Epithelial cell of esophagus (primary cell): ENCODE measurements at places on chromosomes 1 and 21.

DNA sequence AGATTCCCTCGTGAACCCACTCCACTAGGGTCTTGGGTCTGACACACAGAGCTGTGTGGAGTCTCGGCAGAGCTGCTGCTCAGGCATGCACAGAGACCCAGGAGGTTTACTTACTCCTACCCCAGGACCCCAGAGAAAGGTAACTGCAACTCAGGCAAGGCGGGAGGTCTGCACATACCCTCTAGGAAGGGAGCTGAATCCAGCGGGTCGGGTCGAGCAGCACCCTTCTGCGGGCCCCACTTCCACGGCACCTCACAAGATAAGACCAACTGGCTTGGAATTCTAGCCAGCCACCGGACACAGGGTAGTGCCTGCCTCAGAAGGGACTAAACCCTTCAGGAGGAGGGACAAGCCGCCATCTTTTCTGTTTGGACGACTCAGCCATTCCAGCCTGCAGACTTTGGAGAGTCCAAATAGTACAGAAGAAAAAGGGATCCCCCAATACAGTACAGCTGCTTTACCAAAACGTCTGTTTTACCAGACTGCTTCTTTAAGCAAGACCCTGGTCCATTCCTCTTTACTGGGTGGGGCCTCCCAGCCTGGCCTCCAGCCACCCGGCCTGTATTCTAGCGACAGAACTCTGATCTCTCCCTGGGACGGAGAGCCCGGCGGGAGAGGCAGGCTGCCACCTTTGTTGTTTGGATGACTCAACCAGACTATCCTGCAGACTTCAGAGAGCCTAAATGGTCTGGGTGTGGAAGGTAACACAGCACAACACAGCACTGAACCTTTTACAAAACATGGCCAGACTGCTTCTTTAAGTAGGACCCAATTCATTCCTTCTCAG lies 554.6 kb upstream of the BEND5 start:
- no peak for DNase-seq

- DNase-seq = peak; percentile 19
Measured at GRCh38 chr21:26457817-26458216, 115.3 kb downstream of the CYYR1 start.

- DNase-seq = no peak
Measured at GRCh38 chr1:21262293-21263051, 27.8 kb downstream of the ECE1 start.

DNA sequence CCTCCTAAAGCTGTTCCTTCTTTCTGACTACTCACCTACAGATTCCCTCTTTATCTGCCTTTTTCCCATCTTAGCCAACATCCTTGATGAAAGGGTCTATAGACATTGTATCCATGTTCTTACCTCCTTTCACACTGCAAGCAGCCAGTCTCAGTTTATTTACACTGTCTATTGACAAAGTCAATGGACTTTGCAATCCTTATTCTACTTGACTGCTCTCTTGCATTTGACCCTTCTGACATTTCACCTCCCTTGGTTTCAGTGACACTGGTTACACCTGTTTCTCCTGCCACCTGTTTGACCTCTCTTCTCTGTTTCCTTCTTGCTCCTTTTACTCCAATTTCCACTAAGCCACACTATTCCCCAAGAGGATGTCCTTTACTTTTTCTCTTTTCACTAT lies 224.0 kb upstream of the SNX7 start:
- DNase-seq = no peak

GRCh38 chr1:89953131-89953626 lies 41.7 kb upstream of the ZNF326 start:
- DNase-seq = peak; percentile 97

DNA sequence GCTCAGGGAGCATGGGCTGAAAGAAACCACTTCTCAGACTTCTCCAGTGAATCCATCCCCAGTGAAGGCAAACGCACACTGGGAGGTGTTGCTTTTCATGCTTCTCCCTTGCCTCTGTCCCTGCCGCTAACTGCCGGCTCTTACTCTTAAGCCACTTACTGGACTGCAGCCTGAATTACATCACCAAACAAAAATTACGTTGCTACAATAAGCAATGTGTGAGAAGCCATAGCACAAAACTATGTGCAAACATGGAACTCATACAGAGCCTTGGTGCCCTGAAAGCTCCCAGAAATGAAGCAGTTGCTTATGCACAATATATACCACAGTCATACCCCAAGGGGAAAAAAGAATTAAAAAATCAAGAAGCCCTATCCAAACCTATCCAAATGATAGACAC lies 375.2 kb downstream of the KCNH1 start:
- no peak for DNase-seq

DNA sequence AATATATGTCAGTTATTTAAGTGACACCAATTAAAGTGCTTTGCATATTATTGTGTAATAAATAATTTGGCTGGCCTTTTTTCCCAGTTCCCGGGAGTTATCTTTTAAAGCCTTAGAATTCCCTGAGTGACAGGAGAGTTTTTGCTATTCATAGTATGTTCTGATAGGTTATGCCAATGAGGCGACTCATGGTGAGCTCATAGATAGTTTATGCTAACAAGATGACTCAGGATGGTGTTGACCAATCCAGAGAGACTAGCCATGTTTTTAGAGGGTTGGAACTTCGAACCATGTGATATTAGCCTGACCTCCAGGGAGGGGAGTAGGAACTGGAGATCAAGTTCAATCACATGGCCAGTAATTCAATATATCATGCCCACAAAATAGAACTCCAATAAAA lies 310.8 kb downstream of the USP25 start:
- DNase-seq = peak; percentile 37

GRCh38 chr1:162672622-162673260 lies 40.5 kb downstream of the DDR2 start:
- DNase-seq = no peak

- peak; percentile 30 for DNase-seq
Measured at GRCh38 chr1:101285922-101286570, 49.2 kb downstream of the S1PR1 start.

DNA sequence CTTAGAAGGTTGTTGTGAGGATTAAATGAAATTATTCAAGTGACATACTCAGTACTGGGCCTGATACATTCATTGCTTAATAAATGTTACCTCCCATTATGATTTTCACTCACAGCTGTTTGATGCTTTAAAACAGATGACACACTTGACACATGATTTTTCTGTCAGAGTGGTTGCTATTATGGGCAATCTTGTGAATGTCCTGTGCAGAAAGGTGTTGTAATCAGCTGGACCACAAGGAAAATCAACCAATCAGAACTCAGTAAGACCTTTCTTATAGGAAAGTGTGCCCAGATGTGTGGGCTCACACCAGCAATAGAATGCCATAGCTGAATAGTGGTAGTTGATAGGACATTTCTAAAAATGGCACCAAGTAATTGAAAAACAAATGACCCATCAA lies 23.5 kb downstream of the GJA5 start:
- DNase-seq = no peak

- DNase-seq = no peak
Measured at GRCh38 chr1:231927431-231927830, 300.8 kb downstream of the DISC1 start.

GRCh38 chr1:40980068-40980452 lies 564 bp downstream of the CTPS1 start:
- DNase-seq = no peak

DNA sequence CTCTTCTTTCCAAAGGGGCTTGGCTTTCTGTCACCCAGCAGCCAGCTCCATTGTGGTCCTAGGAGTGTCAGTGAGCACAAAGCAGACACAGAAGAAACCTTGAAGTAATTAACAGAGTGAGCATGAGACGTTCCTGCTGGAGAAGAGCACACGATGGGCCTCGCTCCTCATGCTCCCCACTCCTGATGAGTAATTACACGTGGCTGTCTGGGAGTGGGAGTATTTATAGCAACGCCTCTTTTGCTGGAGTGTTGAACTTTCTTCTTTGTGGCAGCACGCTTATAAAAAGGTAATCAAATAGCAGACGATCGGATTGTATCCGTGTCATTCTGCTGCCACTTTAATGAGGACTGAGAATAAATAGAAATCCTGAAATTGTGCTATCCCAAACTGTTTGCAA lies 185.8 kb downstream of the CAMTA1 start:
- DNase-seq = no peak

DNA sequence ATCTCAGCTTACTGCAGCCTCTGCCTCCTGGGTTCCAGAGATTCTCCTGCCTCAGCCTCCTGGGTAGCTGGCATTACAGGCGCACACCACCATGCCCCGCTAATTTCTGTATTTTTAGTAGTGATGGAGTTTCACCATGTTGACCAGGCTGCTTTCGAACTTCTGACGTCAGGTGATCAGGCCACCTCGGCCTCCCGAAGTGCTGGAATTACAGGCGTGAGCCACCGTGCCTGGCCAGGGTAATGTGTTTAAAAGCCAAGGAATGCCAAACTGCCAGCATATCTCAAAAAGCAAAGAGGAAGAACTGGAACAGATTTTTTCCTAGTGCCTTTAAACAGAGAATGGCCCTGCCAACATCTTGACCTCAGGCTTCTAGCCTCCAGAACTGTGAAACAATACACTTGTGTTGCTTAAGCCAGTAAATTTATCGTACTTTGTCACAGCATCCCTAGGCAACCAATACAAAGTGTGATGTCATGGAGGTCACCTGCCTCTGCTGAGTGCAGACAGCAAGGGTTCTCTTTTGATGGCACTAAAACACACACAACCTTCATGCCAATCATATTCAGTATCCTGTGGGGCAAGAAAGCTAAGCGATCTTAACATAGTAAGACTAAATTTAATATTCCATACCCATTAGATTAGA lies 858.3 kb upstream of the TMPRSS15 start:
- no peak for DNase-seq

DNA sequence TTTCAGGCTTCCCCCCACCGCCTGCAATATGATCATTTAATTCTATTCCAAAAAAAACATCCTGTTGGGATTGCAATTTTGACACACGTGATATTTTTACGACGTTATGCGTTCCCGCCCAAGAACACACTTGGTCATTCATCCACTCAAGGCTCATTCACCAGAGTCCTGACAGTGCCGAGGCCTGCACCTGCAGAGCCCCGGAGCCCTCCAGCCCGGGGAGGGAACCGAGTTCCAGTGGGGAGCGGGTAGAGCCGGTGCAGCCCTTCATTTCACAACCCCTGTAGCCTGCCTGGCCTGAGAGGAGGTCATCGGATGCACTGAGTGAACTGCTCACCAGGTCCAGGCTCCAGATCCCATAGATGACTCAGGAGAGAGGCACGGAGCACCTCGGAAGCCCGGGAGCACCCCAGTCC lies 156.0 kb upstream of the BACE2 start:
- no peak for DNase-seq

DNA sequence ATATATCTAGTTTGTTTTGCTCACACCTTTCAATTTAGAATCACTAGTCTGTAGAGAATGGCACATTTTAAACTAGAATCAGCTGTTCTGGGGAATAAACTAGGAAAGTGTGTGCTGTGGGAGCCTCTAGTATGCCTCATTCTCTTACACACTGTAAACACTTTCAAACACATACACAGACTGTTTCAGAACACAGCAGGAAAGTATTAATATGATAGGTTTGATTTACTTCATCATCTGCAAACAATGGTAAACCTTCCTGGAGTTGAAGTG lies 67.1 kb upstream of the ABCG1 start:
- no peak for DNase-seq

GRCh38 chr1:104991702-104992101 lies 1242.0 kb downstream of the AMY1C start:
- peak; percentile 39 for DNase-seq

- DNase-seq = no peak
Measured at GRCh38 chr1:234841710-234842231, 231.8 kb upstream of the IRF2BP2 start.

DNA sequence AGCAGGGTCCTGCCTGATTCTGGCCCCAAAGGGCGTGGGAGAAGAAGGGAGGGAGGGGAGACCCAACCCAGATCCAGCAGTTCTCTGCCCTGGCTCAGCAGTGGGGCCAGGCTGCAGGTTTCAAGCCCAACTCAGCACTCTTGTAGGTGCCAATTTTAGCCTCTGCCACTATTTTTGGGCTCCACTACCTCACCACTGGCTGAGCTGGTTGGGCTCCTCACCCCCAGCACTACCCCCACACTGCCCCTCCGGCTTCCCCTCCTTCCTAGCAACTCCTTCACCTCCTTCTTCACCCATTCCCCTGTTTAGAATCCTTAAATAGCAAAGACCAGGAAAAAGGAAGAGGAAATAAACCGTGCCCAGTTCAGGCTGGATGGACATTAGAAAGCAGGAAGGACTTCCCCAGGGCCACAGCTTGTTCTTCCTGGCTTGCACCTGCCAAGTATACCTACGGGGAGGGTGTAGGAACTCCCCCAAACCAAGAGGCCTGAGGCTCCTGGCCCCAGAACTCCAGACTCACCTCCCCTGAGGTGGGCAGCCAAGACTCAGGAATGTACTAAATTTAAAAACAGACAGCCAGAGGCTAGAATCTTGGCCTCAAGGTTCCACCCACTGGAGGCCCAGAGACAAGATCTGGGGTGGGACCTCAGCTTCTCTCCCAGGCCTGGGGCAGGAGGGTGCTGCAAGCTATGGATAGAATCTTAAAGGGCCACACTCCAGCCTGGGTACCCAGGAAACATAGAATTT lies 1.4 kb upstream of the ARHGEF2 start:
- DNase-seq = no peak

- DNase-seq = no peak
Measured at GRCh38 chr1:153800516-153800915, 25.3 kb downstream of the SLC27A3 start.

DNA sequence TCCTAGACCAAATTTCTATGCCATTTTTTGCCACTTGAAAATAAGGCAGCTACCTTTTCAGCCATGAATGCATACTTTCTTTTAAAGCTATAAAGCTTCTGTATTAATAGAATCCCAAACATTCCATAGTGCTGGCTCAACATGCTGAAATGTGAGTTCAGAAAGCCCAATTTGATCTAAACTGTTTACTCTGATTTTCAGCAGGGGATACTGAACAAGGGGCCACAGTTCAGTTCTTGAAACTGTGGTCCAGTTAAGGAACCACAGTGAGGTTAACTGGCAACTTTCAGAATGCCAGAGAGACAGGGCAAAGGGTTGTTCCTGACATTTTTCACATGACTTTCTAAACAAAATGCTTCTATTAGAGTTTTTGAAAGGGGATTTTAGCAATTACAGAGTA lies 85.7 kb upstream of the COL11A1 start:
- DNase-seq = no peak

DNA sequence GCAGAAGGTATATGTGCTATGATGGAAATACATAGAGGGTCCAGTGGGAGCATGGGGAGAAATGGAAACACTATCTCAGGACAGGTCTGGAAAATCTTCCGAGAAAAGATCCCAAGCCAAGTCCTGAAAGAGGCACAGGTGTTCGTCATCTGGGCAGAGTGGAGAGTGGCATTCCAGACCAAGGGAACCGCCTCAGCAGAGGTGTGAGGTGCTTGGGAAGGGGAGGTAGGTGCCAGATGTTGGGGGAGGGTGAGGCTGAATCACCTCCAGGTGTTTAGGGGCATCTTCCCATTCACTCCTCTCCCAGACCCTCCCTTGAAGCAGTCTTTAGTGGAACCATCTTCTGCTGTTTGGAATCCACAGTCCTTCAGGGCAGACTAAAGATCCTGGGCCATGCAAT lies 23.5 kb upstream of the LRRN2 start:
- DNase-seq = no peak
